KBM-7 (cell line): ENCODE measurements at places on chromosomes 2 and 18.

- DNase-seq: no peak
These were observed 749.6 kb upstream of the VRK2 start for GRCh38 chr2:57296795-57297517.

DNA sequence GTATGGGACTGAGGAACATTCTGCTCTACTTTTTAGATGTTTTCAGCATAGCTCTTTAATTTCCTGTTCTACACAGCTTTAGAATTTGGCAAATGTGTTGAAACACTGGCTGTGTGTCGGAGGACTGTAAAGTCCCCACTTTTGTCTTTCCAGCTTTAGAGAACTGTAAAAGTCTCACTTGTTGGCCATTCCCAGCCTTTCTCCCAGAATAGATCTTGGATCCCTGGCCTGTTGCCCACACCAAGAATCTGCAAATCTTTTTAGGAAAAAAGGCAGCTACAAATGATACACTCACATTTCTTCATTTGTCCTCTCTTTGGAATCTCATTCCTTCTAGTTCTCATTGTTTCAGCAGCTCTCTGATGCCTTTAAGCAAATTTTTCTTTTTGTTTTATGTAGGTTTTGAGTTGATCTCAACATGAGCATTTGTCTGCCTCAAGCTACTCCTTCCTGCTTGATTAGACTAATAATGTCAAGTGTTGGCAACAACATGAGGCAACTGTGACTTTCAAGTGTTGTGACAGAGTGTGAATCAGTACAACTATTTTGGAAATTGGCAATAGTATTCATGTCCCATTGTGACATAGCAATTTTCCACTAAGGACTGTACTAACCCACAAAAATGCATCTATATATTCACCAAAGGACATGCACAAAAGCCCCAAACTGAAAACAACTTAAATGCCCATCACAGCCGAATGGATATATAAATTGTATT lies 610.8 kb downstream of the EPHA4 start:
- no peak for DNase-seq

DNA sequence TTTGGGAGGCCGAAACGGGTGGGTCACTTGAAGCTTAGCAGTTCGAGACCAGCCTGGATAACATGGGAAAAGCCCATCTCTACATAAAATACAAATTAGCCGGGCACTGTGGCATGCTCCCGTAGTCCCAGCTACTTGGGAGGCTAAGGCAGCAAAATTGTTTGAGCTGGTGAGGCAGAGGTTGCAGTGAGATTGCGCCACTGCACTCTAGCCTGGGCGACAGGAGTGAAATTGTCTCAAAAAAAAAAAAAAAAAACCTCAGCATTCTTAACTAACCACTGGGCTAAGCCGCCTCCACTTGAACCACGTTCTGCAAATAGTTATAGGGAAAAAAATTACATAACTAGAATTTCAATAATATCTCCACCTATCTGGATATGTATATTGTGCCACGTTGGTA lies 2.3 kb downstream of the FOXI3 start:
- no peak for DNase-seq

- no peak for DNase-seq
These were observed 16.4 kb downstream of the WDR35 start for GRCh38 chr2:19973466-19973865.

DNA sequence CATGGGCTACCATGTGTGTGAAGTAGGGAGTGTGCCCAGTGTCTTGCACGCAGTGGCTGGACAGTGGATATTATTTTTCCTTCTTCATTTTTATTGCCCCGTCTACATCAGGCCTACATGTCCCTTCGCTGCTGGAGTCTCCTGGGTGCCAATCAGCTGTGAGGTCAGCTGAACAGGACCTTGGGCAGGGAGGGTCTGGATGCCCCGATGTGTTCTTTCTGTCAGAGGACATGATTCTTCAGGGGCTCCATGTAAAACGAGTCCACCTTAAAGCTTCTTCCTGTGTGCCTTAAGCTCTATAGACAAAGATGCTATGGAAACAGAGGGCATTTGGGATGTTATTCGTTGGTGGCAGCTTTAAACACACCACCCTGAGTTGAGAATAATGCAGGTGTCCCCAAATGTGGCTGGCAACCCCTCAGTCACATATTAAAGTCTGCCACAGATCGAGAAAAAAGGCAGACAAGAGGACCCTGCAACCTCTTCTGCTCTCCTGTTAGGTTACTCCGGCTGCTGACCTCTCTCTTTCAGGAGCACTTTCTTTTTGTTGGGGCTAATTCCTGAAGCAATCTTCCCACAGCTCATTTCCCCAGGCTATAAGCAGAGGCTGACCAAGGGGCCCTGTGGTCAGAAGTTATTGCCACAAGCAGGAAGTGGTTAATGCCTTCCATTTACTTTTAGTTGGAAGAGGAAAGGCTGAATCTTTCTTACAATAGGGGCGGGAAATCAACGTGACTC lies 20.0 kb downstream of the GREB1 start:
- peak; percentile 46 for DNase-seq
